ENCODE measurements at places on chromosomes 3 and 15.

- no peak for DNase-seq
Observed at GRCh38 chr15:77342807-77343206, 77.1 kb downstream of the PEAK1 start.

DNA sequence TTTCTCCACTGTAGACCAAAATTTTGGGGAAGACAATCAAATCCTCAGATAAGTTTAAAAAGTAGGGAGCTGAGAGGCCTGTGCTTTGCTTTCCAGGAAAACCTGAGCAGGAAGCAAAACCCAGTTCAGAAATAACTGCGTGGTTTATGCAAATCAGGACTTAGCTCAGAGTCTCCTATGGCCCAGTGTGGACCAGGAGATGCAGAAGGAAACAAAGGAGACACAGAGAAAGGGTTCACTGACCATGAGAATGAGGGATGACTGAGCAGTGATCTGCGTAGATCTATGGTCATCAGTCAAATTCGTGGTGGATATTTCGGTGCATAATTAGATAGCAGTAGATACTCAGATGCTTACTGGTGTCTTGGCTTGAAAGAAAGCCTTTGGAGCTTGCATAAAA is 196.6 kb downstream of the TPRG1 start:
- DNase-seq, result no peak

- DNase-seq, result no peak
Observed at GRCh38 chr3:38257583-38257982, 8.0 kb upstream of the SLC22A13 start.

GRCh38 chr3:19960696-19961095 is 13.8 kb downstream of the RAB5A start:
- DNase-seq, result no peak

DNA sequence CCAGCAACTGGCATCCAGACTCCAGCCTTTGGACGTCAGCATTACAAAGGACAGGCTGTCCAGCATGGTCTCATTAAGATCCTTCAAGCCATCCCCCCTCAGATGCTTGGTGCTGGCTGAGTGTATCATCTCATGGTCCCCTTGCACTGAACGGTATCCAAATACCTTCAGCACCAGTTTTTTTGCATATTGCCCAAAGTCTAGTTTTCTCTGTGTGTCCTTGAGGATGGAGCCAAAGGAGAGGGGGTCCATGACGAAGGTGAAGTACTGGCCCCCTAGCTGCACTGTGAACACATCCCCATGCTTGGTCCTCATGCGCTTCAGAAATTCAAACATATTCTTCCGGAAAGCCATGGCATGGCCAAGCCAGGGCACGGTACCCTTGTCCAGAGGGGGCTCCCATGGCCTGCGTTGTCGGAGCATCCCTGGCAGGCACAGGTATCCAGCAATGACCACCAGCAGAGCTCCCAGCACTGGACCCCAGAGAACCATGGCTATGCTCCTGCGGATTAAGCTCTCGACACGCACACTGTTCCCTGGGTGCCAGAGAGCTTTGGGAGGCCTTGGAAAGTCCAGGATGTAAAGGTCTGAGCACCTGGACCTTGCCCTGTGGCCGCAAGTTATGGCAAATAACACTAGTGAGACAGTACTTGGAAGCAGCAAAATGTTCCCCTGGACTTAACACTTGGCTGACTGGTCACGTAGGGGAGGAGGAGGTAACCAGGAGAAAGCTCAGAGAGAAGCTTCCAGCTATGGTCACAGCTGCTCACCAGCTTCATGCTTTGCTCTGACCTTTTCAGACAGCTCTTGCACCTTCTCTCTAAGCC is at the start of gene CYP8B1:
Gene CYP8B1, minus strand, starts transcription at position 555 of the 827 bp plus-strand sequence. Its CDS starts 63 bp downstream, at position 492.
- no peak for DNase-seq

GRCh38 chr15:26083457-26083856 is 220.3 kb upstream of the ATP10A start:
- no peak for DNase-seq

DNA sequence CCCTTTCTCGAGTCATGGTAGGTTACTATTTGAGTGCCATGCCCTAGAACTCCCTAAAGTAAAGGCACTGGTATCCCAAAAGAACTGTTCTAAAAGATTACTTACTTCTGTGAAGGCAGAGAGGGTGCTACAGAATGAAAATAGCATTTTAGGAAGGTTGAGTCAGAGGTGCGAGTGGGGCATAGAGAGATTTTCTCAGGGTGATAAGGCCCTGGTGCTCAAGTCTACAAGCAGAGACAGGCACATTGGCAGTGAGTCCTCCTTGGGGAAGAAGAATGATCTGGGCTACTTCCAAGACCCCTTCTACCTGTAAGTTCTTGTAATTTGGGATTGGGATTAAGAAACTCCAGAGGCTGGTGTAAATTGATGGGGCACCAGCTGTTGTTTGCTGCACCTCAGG is 96.7 kb downstream of the AKAP13 start:
- no peak for DNase-seq

DNA sequence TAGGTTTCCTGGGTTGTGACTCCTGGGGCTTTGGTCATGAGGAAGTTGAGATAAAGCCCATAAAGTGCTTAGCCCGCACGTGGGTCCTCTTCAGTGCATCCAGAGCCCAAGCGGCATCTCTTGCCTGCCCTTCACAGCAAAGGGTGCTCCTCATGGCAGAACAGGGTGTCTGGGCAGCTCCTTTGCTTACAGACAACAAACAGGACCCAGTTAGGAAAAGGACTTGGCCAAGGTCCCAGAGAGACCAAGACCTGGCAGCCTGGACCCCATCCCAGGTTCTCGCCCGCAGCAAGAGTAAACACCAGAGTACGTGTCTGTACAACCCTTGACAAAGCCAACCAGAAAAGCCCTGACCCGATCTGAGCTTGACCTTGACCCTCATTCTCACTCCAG is 27.0 kb downstream of the ALS2CL start:
- DNase-seq, result no peak

DNA sequence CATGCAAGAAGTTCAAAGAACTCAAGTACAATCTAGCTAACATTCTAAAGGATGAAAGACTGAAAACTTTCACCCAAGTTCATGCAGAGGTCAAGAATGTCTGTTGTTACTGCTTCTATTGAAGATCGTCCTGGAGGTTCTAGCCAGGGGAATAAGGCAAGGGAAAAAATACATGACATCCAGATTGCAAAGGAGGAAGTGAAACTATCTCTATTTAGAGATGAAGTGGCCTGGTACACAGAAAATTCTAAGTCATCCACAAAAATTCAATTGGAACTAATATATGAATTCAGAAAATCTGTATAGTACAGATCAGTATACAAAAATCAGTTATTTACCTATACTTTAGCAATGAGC is 693.0 kb downstream of the NR2F2 start:
- no peak for DNase-seq

- DNase-seq, result no peak
Observed at GRCh38 chr15:92033314-92033713, 179.8 kb downstream of the SLCO3A1 start.

DNA sequence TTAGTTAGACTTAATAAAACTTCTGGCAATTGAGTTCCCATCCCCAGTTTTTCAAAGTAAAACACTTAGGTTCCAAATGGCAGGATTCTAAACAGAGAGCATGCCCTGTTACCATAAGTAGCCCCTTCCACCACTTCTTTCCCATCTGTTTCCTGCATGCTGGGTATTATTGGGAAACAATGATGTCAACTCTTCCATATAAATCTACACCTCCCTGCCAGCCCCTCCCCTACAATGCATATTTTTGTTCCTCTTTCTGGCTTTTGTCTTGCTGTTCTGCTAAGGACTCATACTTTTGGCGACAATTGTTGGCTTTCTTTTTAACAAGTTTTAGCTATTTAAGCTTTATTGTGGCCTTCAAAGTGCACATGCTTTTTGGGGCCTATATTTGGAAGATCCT is 11.1 kb downstream of the ARHGAP31 start:
- DNase-seq, result no peak

DNA sequence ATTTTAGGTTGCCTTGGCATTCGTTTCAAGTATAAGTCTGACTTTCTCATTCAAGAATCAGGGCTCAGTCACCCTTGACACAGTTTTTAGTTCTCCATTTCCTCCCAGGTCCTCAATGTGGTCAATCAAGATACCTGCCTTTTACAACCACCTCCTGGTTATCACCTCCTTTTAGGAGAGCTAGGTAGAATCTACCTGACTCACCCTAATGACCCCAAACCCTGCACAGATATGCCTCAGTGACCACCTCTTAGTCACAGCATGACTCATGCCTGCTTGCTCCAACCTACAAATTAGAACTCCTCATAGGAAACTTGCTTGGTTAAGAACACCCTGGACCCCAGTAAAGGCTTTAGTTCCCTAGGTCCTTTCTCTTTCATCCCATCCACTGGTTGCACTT is 22.5 kb downstream of the DMXL2 start:
- DNase-seq, result no peak

- DNase-seq, result no peak
Observed at GRCh38 chr3:78322780-78323179, 1282.9 kb downstream of the ROBO2 start.

- DNase-seq, result no peak
Observed at GRCh38 chr15:100526027-100526481, 2.7 kb downstream of the CERS3 start.

DNA sequence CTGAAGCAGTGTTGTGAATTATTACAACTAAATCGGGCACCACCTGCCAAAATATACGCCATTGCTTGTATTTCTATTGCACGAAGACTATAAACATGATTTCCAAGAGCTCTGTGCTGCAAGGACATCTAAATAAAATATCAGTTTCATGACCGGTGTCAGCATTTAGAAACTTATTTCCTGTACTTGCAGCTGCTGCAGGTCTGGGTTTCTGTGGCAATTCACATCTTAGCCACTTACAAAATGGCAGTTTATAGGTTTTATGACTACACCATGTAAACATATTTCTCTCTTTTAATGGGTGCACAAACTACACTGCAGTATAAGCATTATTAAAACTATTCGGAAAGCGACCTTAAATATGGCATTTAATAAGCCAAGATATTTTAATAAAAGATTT is 359.4 kb downstream of the VPS13C start:
- DNase-seq, result no peak

- no peak for DNase-seq
Observed at GRCh38 chr3:107651782-107652181, 129.0 kb downstream of the BBX start.

All from stimulated activated CD8-positive, alpha-beta memory T cell treated with anti-CD3 and anti-CD28 coated beads, Interleukin-4, amount 100 ng/mL, for 1 hour (primary cell).